ENCODE measurements at places on chromosomes 16 and 17.

DNA sequence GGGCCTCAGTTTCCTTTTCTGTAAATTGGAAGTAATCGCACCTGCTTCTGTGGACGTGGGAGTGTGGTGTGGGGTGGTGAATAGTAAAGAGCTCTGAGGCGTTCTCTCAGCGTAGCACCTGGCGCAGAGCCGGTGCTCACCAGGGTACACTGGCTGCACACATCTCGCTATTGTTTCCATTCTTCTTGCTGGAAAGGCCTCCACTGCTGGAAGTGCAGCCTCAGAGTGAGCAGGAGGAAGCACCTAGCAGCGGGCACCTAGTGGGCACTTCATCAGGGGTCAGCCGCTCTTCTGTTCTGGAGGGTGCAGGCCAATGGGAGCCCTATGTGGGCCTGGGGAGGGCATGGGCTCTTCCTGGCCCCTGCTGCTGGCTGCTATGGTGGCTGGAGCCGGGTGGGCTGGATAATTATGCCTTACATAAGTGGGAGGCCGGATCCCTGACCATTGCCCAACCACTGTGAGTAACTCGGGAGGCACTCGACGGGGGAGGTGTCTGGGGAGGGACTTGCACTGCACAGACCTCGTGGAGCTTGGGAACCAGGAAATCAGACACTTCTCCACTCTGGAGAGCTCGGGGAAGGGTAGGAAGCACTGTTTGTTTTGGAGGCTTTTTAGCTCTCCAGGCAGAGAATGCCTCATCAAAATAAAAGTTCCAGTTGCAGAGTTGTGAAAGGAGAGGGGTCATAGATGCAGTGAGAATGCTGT is 1.7 kb downstream of the MAP2K3 start:
- no peak for DNase-seq

DNA sequence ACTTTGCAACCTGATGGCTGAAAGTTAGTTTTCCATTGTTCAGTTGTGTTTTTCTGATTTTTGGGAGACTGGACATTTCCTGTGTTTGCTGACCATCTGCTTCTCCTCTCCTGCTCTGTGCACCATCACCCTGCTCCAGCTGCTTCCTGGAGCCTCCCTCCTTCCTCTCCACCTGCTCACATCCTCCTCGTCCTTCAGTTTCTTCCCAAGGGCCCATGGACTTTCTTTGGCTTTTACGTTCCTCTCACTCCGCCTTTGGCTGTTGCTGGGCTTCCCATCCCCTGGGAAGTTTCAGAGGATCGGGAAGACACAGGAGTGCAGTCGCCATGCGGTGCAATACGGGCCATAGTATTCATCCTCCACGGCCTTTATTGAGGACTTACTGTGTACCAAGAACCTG is 61.6 kb downstream of the TNFRSF13B start:
- DNase-seq: no peak

DNA sequence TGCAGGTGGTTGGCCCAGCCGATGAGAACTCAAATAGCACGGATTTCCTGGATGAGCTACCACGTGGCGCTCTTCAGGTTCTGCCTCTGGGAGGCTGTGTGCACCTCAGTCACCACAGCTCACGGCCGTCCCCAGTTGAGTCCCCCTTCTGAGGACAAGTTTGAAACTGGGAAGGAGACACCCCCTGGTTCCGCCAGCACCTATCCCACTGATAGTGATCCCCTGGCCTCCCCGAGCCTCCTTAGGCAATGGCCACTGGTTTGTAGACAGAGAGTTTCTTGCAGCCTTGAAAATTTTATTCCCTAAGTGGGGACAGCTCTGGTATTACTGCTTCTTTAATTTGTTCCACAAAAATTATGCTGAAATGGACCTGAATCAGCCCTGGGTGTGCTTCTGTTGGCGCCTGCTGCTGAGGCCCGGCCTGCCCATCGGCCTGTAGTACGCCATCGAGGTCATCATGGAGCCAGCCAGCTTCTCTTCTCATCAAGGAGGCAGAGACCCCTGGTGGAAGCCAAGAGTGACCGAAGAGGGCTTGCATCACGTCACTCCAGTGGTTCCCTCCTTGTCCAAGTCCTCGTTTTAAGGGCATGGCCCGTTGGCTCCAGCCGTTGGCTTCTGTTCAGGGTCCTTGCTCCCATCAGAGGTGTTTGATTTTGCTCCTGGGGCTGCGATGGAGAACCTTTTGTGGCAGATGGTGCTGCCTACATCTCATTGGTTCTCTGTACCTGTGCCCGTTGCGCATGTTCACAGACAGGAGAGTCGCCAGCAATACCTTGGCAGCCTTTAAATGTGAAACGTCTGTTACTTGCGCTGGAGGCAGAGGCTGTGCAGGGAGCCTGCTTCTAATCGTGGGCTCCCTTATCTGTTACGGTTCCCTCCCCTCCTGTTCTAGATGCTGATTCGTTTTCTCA is 9.3 kb downstream of the SMCR8 start:
- no peak for DNase-seq

GRCh38 chr16:47493381-47494337 is 32.5 kb downstream of the PHKB start:
- DNase-seq: no peak

DNA sequence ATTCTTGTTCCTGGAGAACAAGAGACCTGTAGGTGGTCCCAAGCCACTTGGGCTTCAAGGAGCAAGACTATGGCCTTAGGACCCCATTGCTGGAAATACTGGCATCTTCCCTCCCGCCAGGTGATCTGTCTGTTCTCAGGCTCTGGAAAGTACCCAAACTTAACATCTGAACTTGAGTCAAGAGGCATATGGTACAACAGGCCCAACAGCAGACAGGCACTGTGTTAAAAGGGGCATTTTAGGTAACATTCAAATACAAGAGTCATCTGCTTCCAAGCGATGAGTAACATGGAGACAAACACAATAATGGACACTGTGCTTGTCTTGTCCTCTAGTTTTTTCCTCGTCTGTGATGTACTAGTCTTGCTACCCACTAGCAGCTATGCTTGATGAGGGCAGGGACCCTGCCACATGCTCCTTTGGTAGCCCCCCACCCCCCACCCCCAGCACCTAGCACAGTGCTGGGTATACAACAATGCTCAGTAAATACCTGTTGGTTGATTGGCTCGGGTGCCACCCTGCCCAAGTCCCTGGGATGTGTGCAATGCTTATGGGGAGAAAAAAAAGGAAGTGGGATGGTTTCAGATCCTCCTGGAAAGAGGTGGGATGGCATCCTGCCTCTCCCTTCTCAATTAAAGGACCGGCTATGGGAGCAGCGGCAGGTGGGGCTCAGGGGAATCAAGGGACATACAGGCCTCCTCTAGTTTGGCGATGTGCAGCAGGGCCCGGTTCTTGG is 19.4 kb downstream of the CSF3 start:
- no peak for DNase-seq

DNA sequence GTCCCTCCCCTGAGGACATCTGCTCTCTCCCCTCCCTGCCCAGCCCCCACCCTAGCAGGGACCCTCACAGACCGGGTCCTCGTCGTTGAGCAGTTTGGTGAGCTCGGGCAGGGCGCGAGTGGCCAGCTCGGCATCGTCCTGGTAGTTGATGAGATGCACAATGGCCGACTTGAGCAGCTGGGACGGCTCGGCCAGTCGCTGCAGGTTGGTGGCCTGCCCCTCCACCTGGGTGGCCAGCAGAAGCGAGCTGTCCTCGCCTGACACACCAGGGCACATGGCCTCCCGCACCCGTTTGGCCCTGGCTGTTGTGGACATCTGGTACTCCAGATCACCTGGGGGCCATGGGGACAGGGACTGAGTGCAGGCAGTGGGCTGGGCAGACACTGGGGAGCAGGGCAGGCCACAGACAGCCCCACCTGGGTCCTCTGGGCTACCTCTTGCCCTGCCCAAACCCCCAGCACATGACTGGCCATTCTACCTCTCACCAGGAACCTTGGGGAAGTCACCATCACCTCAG is 17.1 kb downstream of the JUP start:
- no peak for DNase-seq

DNA sequence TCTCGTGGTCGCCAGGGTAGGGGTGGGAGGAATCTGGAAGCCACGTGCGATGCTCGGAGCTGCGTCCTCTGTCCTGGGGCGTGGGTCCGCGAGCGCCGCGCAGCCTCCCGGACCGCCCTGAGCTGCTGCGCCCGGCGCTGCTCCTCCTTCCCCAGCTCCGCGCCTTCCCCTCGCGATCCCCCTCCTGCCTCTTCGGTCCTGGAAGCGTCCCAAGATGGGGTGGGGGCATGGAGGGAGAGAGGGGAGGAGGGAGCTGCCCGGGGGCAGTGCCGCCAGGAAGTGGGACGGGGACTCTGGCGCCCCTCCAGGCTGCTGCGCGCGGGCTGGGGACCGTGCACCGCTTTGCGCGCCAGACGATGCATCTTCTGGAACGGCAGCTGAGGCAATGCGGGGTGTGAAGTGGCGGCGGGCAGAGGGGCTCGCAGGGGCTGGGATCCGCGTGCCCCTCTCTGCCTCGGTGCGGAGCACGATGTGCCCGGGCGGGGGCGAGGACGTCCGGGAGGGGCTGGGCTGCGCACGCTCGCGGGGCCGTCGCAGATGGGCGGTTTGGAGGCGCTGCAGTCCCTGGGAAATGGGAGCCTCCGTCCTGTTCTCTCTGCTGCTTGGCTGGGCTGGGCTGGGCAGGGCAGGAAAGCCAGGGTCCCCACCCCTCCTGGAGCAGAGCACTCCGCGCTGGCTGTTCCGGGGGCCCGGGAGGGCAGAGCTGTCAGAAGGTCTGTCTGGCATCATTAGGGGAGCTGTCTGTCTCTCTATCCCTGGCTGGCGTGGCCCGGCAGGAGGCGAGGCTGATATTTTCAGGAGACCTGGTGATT is 388.0 kb downstream of the SEC14L1 start:
- peak; percentile 91 for DNase-seq

DNA sequence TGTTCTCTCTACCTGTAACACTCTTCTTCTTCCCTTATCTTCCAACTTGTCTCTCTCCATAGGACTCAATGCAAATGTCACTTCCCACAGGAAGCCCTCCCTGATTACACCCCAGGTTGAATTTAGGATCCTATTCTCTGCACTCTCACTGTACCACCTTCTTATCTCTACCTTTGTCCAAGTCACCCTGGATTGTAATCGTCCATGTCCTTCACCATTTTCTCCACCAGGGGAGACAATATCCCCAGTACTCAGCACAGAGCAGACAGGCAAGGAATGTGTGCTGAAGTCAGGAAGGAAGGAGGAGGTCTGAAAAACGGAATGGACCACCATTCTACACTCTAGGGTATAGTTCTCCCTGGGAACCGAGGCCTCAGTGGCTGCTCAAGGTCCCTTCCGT is 14.2 kb downstream of the C16orf82 start:
- DNase-seq: no peak

GRCh38 chr17:75970626-75971025 is 8.3 kb downstream of the ACOX1 start:
- no peak for DNase-seq

DNA sequence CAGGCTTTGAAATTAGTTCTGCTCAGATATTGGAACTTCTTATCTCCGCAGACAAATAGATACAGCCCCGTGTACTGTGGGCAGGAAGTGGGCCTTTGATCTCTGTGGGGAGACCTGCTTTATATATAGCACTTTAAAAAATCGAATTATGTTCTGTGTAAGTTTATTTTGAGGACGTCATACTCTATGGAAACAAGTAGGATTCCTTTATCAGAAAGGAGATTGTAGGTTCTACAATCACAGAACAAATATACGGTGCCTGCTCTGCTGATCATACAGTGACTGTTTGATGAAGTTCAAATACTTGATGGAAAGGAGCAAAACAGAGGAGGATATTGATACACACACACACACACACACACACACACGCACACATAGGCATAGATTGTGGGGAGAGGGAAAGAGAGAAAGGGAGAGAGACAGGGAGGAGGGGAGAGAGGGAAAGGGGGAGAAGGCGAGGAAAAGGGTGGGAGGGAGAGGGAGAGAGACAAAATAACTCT is 14.7 kb upstream of the TMEM220 start:
- no peak for DNase-seq

DNA sequence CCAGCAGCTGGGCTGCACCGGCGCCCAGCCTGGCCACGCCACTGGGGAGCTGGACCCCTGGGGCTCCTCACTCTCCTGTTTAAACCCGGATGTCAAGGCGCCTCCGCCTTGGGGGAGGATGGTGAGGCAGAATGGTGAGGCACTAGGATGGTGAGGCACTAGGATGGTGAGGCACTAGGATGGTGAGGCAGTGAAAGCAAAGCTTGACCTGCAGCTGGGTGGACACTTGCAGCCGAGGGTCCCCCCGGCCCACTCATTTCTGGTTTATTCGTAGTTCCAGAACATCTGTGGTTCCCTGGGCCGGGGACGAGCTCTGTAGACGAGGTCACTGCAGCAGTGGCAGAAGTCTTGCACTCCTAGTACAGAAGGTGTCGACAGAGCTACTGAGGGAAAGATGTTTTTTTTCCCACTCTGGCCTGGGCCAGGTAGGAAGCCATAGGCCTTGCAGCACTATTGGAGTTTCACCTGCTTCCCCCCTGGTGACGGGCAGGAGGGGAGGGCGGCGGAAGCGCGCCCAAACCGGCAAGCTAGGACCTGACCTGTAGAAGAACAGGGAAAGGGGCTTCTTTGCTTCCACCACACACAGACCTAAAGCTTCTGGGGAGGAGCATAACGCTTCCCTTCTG is 1.1 kb upstream of the HNF1B start:
- no peak for DNase-seq

GRCh38 chr16:4093495-4094126 is 22.6 kb downstream of the ADCY9 start:
- DNase-seq: peak; percentile 40

DNA sequence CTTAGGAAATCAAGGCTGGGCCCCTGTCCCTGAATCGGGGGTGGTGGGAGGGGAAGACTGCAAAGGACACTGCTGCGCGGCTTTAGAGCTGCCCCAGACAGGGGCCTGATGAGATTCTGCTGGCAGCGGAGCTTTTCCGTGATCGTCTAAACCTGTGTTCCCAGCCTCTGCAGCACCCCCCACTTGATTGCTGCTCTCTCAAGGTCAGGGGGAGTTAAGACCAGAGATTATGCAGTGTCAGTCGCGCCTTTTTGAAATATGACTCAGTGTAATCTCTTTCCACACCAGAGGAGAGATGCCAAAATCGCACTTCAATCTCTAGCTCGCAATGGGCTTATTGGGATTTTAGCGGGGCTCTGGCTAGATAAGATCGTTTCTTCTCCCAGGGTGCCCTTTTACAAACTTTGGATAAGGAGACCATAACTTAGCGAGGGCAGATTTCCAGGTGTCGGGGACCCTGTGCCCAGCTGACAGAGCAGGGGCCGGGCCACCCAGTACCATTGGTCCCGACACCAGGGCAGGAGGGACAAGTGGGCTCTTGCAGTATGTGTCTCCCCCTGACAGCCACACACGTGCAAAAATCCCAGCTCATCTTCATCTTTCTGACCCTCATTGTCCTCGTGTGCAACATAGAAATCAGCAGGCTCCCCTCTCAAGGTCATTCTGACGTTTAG is 87.0 kb downstream of the IRX3 start:
- DNase-seq: no peak

DNA sequence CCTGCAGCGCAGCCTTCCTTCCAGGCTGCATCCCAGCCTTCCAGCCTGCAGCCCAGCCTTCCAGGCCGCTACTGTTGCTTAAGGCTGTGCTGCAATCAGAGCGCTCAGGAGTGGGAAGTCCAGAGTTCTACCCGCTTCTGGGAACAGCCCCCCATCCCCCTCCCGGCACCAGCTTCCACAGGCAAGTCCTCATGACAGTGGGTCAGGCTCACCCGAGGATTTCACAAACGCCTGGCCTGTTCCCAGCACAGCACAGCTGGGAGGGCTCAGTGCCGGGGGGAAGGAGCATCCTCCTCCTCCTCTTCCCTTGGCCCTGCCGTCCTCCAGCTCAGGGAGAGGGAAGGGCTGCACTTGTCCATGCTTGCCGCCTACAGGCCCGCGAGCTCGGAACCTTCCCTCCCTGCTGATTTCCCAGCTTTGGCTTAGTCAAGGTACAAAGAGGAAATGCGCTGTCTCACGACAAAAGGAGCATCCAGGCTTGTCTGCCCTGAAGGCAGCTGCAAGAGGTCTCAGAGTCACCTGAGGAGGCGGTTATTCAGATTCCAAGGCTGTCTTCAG is 8.3 kb downstream of the SOCS3 start:
- DNase-seq: no peak
